RWPE2 (cell line): ENCODE measurements at places on chromosomes 2 and 18.

DNA sequence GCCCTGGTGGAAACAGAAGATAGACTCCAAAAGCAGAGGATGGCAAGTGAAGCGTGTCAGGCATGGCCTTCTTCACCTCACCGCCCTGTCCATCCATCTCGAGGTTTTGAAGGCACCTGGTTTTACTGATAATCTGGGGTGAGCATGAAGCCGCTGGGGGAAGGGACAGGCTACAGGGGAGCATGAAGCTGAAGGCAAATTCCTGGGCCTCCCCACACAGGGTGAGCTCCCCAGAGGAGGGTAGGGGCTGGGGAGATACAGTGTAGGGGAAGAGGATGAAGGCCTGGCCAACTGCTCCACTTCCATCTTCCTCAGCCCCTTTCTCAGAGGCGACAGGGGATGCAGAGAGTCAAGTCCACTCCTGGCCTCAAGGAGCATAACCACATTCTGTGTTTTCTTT, 228.3 kb upstream of the SMAD2 start:
- DNase-seq = no peak
- peaks cover 24% of the 10 kb centered on the region for H3K4me1 ChIP-seq
- no peaks in the 10 kb centered on the region for H3K36me3 ChIP-seq
- no peak overlapping the region for H3K4me3 ChIP-seq
- no peak overlapping the region for H3K27ac ChIP-seq

GRCh38 chr2:75807992-75808391, 97.3 kb upstream of the GCFC2 start:
- no peak for DNase-seq
- H3K4me1 ChIP-seq = no peaks in the 10 kb centered on the region
- no peak overlapping the region for H3K4me3 ChIP-seq
- no peak overlapping the region for H3K27ac ChIP-seq
- H3K27me3 ChIP-seq = no peaks in the 10 kb centered on the region

- H3K4me3 ChIP-seq = no peak overlapping the region
- no peak for DNase-seq
- H3K36me3 ChIP-seq = no peaks in the 10 kb centered on the region
- H3K27me3 ChIP-seq = no peaks in the 10 kb centered on the region
- H3K4me1 ChIP-seq = no peaks in the 10 kb centered on the region
These were observed 311.8 kb upstream of the STON1 start for GRCh38 chr2:48218169-48218568.

DNA sequence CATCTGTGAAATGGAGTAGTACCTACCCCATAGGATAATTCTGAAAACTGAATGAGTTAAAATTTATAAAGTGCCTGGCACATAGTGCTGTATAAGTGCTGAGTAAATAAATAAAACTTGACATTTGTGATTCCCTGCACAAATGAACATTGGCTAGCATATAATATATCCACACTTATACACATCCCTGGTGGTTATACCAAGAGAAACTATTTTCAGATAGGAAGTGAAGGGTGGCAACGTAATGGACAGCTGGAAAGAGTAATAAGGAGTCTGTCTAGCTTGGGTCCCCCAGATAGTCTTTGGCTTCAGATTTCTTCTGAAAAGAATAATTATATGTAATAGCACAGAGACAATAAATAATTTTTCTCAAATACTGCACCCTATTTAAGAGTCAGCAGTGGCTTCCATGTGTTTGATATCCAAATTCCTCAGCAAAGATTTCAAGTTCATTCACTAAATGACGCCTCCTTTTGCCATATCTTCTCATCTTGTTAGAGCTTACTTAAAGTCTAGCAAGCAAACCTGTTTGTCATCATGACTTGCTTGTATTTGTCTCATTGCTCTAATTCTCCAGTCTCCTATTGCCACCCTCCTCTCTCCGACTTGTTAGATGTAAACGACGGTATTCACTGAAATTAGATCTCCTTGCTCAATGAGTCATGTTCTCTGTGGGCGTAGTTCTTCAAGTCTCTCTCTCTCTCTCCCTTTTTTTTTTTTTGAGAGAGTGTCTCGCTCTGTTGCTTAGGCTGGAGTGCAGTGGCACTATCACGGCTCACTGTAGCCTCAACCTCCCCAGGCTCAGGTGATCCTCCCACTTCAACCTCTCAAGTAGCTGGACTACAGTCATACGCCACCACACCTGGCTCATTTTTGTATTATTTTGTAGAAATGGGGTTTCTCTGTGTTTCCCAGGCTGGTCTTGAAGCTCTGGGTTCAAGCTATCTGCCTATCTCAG, 8.7 kb upstream of the ADGRF3 start:
- peaks cover 12% of the 10 kb centered on the region for H3K36me3 ChIP-seq
- no peaks in the 10 kb centered on the region for H3K27me3 ChIP-seq
- H3K27ac ChIP-seq = peak overlapping the region; percentile 33
- no peak for DNase-seq
- H3K4me3 ChIP-seq = no peak overlapping the region
- peaks cover 32% of the 10 kb centered on the region for H3K4me1 ChIP-seq

- no peaks in the 10 kb centered on the region for H3K36me3 ChIP-seq
- H3K4me3 ChIP-seq = no peak overlapping the region
- no peaks in the 10 kb centered on the region for H3K4me1 ChIP-seq
- no peak overlapping the region for H3K27ac ChIP-seq
- no peaks in the 10 kb centered on the region for H3K27me3 ChIP-seq
- no peak for DNase-seq
These were observed 77.6 kb upstream of the RAB6C start for GRCh38 chr2:129901754-129902415.
